ENCODE measurements at places on chromosomes 3 and 15.

- DNase-seq: no peak
Measured at GRCh38 chr3:115022199-115022598, 124.9 kb downstream of the ZBTB20 start.

- DNase-seq: no peak
Measured at GRCh38 chr15:31598620-31599019, 272.0 kb downstream of the KLF13 start.

- no peak for DNase-seq
Measured at GRCh38 chr3:175430983-175431773, 572.0 kb downstream of the NAALADL2 start.

DNA sequence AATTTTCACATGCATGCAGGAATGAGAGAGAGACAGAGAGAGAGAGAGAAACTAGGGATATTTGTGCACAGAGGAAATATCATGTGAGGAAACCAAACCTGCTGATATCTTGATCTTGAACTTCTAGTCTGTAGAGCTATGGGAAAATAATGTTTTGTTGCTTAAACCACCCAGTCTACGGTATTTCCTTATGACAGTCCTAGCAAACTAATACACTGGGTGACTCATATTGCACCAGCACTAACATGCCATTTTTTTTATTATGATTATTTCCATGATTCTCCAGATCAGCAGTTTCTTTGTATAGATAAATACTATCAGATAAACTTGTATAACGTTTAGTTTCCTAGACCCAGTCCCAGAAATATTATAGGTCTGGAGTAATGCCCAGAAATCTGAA is 1259.0 kb downstream of the ZPLD1 start:
- no peak for DNase-seq

All from stimulated activated CD8-positive, alpha-beta memory T cell treated with anti-CD3 and anti-CD28 coated beads, Interleukin-4, amount 100 ng/mL, for 1 hour (primary cell).